ENCODE measurements at places on chromosomes 2 and 18. TPM values are rescaled to one million over a fixed set of nuclear protein-coding genes. Genes with fewer than 3 reads are reported as not detected.

FOXI3 gene
- polyA plus RNA-seq: not detected

TSPYL6 gene
- not detected for polyA plus RNA-seq

C1QL2 gene
- not detected for polyA plus RNA-seq

PROC gene
- not detected for polyA plus RNA-seq

ZNF2 gene
- 2.6 TPM for polyA plus RNA-seq

TMEM185B gene
- polyA plus RNA-seq: 22.9 TPM

TNFAIP6 gene
- not detected for polyA plus RNA-seq

C2orf66 gene
- not detected for polyA plus RNA-seq

ITGB1BP1 gene
- polyA plus RNA-seq: 200 TPM

- no peak overlapping the region for H3K27ac ChIP-seq
- no peaks in the 10 kb centered on the region for H3K4me1 ChIP-seq
- no peak for DNase-seq
- no peak overlapping the region for H3K4me3 ChIP-seq
- H3K36me3 ChIP-seq: no peaks in the 10 kb centered on the region
- no peaks in the 10 kb centered on the region for H3K27me3 ChIP-seq
Measured at GRCh38 chr2:220006152-220006621, 378.8 kb downstream of the SLC4A3 start.

DNA sequence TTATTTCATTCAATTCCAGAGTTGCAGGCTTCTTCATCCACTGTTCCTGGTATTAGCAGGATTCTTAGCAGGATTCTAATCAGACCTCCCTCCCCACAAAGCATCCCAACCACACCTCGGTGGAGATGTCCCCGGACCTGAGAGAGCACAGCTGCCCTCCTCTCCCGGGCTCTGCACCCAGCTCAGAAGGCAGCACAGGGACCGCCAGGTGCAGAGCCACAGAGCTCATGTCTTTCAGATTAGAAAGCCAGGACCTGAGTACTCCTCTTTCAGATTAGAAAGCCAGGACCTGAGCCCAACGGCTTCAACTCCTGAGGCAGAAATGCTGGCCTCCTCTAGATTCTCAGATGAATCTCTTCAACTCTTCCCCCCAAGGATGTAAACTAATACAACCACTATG lies 152.3 kb downstream of the MYO5B start:
- H3K4me1 ChIP-seq: no peaks in the 10 kb centered on the region
- no peak for DNase-seq
- H3K27ac ChIP-seq: no peak overlapping the region
- no peaks in the 10 kb centered on the region for H3K27me3 ChIP-seq
- no peak overlapping the region for H3K4me3 ChIP-seq
- H3K36me3 ChIP-seq: no peaks in the 10 kb centered on the region

DNA sequence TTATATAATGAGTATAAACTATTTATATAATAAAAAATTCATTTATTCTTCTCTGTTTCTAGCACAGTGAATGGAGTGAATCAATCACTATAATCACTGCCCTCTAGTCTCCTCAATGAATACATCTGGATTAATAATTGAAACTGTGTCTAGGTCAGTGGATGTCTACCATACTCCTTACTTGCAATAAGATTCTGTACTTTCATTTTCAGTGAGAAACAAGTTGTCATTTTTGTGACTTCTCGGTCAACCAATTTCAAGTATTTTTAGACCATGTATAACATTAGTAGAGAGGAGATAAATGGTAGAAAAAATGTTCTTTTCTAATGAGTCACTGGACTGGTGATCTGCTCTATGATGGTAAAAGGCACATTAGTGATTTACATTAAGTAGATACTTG lies 799.6 kb upstream of the CHAC2 start:
- no peak for DNase-seq
- H3K27me3 ChIP-seq: no peaks in the 10 kb centered on the region
- H3K36me3 ChIP-seq: no peaks in the 10 kb centered on the region
- no peak overlapping the region for H3K4me3 ChIP-seq

- no peak overlapping the region for H3K4me3 ChIP-seq
- DNase-seq: no peak
- H3K4me1 ChIP-seq: no peaks in the 10 kb centered on the region
- H3K27me3 ChIP-seq: no peaks in the 10 kb centered on the region
Measured at GRCh38 chr2:179965291-179966258, 41.5 kb downstream of the CWC22 start.

- H3K36me3 ChIP-seq: no peaks in the 10 kb centered on the region
- no peak for DNase-seq
- peaks cover 23% of the 10 kb centered on the region for H3K27me3 ChIP-seq
- no peak overlapping the region for H3K4me3 ChIP-seq
Measured at GRCh38 chr18:78972930-78973331, 6.7 kb upstream of the SALL3 start.

GRCh38 chr2:138617026-138617425 lies 115.5 kb downstream of the SPOPL start:
- H3K36me3 ChIP-seq: no peaks in the 10 kb centered on the region
- no peaks in the 10 kb centered on the region for H3K27me3 ChIP-seq
- no peaks in the 10 kb centered on the region for H3K4me1 ChIP-seq
- H3K27ac ChIP-seq: no peak overlapping the region
- DNase-seq: no peak

- no peak overlapping the region for H3K27ac ChIP-seq
- H3K4me3 ChIP-seq: no peak overlapping the region
- DNase-seq: no peak
- no peaks in the 10 kb centered on the region for H3K27me3 ChIP-seq
- no peaks in the 10 kb centered on the region for H3K36me3 ChIP-seq
Measured at GRCh38 chr2:100004959-100005387, 137.4 kb downstream of the AFF3 start.

GRCh38 chr18:12376034-12376753 lies 833 bp downstream of the AFG3L2 start:
- peaks cover 52% of the 10 kb centered on the region for H3K4me1 ChIP-seq
- DNase-seq: no peak
- H3K27ac ChIP-seq: peak overlapping the region; percentile 95

- H3K4me1 ChIP-seq: no peaks in the 10 kb centered on the region
- H3K4me3 ChIP-seq: no peak overlapping the region
- DNase-seq: no peak
Measured at GRCh38 chr2:202006301-202006700, 27.4 kb upstream of the FZD7 start.

DNA sequence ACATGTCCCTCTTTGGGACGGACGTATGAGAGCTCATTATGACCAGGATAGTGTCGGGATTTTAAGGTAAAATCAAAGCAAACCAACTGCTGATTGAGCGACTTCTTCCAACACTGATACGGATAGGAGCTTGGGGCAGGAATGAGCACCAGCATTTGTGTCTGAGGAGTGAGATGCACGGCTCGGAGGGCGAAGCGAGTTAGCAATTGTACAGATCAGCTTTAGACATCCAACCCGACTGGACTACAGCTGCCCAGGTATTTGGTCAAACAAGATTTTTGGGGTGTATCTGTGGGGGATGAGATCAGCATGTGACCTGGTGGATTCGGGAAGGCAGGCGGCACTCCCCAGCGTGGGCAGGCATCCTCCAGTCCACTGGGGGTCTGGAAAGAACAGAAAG lies 76.1 kb downstream of the NDUFA10 start:
- no peak for DNase-seq
- H3K36me3 ChIP-seq: no peaks in the 10 kb centered on the region
- no peaks in the 10 kb centered on the region for H3K27me3 ChIP-seq

DNA sequence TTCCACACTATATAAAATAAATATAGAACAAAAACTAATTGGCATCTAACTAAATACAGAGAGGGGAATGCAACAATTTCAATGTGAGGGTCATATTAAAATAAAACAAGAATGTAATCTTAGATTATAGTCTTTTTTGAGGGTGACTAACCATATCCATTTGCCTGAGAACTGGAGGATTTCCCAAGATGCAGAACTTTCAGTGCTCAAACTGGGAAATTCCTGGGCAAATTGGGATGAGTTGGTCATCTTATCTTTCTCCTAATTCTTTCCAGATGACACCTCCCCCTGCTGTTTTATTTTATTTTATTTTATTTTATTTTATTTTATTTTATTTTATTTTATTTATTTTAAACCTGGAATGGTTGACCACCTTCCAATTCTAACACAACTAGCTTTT lies 846.2 kb downstream of the SLC4A3 start:
- no peaks in the 10 kb centered on the region for H3K36me3 ChIP-seq
- no peak for DNase-seq
- no peak overlapping the region for H3K4me3 ChIP-seq
- H3K27ac ChIP-seq: no peak overlapping the region
- no peaks in the 10 kb centered on the region for H3K27me3 ChIP-seq

GRCh38 chr2:56376699-56377665 lies 193.2 kb downstream of the CCDC85A start:
- no peaks in the 10 kb centered on the region for H3K4me1 ChIP-seq
- H3K36me3 ChIP-seq: no peaks in the 10 kb centered on the region
- H3K4me3 ChIP-seq: no peak overlapping the region
- no peak for DNase-seq
- H3K27me3 ChIP-seq: no peaks in the 10 kb centered on the region

- peak overlapping the region; percentile 93 for H3K27ac ChIP-seq
- no peaks in the 10 kb centered on the region for H3K27me3 ChIP-seq
- no peak for DNase-seq
Measured at GRCh38 chr2:239266434-239266766, 134.4 kb downstream of the HDAC4 start.

GRCh38 chr2:118061135-118061955 lies 26.9 kb upstream of the INSIG2 start:
- no peaks in the 10 kb centered on the region for H3K36me3 ChIP-seq
- no peak overlapping the region for H3K27ac ChIP-seq
- DNase-seq: no peak
- H3K4me3 ChIP-seq: no peak overlapping the region
- no peaks in the 10 kb centered on the region for H3K4me1 ChIP-seq
- H3K27me3 ChIP-seq: no peaks in the 10 kb centered on the region

DNA sequence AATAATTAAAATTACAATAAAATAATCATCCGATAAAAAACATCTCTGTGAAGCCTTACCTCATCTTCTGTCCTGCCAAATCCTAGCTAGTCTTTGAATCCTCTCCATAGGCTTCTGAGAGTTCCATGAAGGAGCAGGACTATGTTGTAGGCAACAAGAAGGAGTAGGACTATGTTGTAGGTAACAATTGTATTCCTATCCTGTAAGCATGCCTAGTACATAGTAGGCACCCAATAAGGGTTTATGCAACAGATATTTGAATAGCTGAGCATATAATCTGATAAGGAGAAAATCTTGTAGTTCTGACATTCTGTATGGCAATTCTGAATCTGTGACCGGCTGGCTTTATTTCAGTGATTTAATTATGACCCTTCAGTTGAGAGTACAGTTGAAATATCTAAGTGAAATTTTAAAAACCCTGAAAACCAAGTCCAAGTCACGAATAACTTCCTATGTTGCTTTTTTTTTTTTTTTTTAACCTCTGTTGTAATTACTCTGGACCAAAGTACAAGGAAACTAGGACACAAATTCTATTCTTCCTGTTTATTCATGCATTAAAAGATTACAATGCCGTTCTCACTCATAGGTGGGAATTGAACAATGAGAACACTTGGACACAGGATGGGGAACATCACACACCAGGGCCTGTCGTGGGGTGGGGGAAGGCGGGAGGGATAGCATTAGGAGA lies 27.8 kb downstream of the VWA3B start:
- peaks cover 3% of the 10 kb centered on the region for H3K27me3 ChIP-seq
- H3K4me1 ChIP-seq: no peaks in the 10 kb centered on the region
- H3K36me3 ChIP-seq: no peaks in the 10 kb centered on the region
- no peak overlapping the region for H3K27ac ChIP-seq
- DNase-seq: no peak
- H3K4me3 ChIP-seq: no peak overlapping the region

DNA sequence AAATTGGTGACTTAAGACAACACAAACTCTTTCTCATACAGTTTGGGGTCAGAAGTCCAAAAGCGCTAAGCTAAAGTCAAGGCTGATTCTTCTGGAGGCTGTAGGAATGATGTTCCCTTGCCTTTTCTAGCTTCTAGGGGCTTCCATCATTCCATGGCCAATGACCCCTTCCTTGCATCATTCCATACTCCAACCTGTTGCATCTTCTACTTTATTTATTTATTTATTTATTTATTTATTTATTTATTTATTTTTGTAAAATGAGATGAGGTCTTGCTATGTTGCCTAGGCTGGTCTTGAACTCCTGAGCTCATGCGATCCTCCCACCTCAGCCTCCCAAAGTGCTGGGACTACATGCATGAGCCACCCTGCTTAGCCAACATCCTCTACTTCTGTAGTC lies 44.7 kb upstream of the C1D start:
- no peak for DNase-seq
- no peak overlapping the region for H3K4me3 ChIP-seq
- H3K27me3 ChIP-seq: no peaks in the 10 kb centered on the region
- no peaks in the 10 kb centered on the region for H3K4me1 ChIP-seq
- H3K36me3 ChIP-seq: no peaks in the 10 kb centered on the region

DNA sequence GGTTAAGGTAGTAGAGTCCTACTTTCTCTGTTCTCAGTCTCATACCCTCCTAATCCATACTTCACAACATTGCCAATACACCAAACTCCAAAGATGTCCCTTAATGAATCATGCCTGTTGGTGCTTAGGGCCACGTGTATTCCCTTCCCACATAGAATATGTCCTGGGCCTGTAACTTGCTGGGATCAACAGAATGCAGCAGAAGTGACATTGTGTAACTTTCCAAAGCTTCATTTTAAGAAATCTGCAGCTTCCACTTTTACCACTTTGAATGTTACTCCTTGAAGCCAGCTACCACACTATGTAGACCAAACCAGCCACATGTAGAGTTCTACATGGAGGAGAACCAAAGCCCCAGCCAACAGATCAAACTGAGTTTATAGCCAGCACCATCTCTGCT lies 58.5 kb upstream of the ARHGAP15 start:
- no peaks in the 10 kb centered on the region for H3K4me1 ChIP-seq
- no peak overlapping the region for H3K4me3 ChIP-seq
- H3K27ac ChIP-seq: no peak overlapping the region
- no peaks in the 10 kb centered on the region for H3K27me3 ChIP-seq
- H3K36me3 ChIP-seq: no peaks in the 10 kb centered on the region

DNA sequence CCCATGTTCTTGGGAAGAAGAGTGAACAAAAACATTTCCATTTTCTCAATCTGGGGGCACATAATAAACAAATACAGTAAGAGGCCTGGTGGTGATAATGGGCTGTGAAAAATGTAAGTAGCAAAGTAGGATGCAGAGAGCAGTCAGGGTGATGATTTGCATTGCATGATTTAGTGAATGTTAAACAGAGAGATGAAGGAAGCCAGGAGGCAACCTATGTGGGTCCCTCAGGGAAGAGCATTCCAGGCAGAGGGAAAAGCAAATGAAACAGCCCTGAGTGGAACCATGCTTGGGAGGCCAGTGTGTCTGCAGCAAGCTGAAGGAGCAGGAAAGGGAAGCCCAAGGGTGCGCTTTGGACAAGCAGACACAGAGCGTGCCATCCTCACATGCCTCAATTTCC lies 5.4 kb downstream of the VIT start:
- H3K4me3 ChIP-seq: no peak overlapping the region
- H3K27ac ChIP-seq: no peak overlapping the region
- H3K4me1 ChIP-seq: no peaks in the 10 kb centered on the region

- H3K27me3 ChIP-seq: no peaks in the 10 kb centered on the region
- no peaks in the 10 kb centered on the region for H3K4me1 ChIP-seq
- H3K36me3 ChIP-seq: no peaks in the 10 kb centered on the region
Measured at GRCh38 chr18:48194591-48195181, 214.5 kb downstream of the ZBTB7C start.

Measured in CD8-positive, alpha-beta memory T cell (primary cell).